Stimulated activated CD4-positive, alpha-beta T cell treated with anti-CD3 and anti-CD28 coated beads, Interleukin-1b, Interleukin-23, amount 100 ng/mL, for 24 hours (primary cell): ENCODE measurements at places on chromosomes 11 and 22.

DNA sequence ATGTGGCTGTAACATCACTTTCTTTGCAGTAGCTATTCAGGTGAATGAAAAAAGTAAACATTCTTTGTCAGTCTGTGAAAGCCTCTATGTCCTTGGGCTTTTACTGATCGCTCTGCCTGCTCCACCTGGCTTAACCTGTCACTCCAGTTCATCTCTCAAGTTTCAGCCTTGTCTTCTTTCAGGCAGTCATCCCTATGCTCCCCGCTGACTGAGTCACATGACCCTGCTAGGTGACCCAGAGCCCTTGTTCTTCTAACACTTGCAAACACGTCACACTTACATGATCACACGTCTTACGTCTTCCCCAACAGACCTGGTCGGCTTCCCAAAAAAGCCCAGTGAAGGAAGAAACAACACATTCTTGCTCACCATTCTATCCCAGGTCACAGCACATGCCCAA lies 499.3 kb upstream of the TENM4 start:
- DNase-seq, result no peak

DNA sequence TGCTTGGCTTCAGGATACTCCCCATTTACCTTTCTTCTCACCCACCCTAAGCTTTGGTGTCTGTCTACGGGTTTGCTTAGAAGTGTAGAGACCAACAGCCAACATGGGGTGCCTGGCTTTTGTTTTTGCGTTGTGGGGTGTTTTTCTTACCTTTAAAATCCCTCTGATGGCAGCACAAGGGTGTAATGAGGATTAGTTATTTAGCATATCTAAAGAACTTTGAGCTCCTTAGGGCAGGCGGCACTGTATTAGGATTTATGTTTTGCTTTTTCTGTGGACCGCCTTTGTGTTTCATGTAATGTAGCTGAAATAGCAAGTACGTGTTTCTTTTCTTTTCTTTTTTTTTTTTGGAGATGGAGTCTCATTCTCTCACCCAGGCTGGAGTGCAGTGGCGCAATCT lies 8.9 kb downstream of the AP2A2 start:
- no peak for DNase-seq

DNA sequence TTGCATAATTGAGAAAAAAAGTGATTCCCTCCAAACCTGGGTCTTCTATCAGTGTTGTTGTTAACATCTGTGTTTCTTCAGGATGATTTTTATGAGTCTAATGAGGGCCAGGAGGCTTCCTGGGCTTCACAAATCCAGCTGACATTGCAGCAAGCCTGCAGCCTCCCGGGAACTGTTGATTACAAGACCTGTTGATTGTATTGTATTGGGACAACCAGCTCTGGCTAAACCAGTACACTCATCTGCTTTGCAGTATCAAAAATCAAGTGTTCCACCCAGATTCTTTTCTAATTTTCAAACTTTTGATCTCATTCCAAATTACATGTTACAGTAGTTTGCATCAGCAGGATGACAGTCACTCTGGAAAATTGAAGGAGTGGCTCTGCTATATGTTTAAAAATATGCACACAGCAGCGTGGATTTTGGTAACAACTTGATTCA lies 16.1 kb upstream of the PRSS23 start:
- DNase-seq, result no peak

DNA sequence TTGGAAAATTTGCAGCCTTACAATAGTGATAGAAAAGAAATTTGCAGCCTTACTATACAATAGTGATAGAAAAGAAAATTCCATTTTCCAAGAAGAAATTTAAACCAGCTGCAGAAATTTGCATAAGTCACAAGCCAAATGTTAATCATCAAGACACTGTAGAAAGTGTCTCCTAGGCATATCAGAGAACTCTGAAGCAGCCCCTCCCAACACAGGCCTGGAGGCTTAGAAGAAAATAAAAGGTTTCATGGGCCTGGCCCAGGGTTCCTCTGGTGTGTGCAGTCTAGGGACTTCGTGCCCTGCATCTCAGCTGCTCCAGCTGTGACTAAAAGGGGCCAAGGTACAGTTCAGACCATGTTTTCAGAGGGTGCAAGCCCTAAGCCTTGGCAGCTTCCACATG lies 6.0 kb downstream of the OR4A16 start:
- DNase-seq, result no peak

DNA sequence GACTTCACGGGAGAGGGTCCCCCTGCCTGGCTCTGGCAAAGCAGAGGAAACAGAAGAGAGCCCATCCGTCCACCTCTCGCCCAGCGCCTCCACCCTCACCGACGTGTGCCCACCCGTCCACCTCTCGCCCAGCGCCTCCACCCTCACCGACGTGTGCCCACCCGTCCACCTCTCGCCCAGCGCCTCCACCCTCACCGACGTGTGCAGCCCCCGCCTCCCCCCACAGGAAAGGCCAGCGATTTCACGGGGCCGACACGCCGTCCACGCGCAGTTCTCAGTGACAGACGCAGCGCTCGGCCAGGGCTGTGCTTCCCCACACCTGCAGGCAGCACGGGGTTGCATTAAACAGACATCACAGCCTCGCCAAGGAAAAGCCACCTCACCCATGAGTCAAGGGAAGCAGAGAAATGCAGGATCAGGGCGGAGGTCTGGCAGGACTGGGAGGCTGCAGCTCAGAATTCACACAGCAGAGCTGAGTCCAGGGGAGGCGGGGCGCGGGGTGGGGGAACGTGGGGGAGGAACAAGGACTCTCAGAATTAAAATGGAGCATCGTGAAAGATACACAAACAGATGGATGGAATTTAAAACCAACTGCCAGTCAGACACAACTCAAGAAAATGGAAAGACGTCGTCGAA lies 377.7 kb downstream of the BRD1 start:
- DNase-seq, result no peak

- DNase-seq, result no peak
Measured at GRCh38 chr11:100756559-100756958, 69.5 kb downstream of the ARHGAP42 start.

- no peak for DNase-seq
Measured at GRCh38 chr11:31814176-31814868, 3.2 kb upstream of the PAX6 start.

GRCh38 chr11:88345949-88346348 lies 8.4 kb upstream of the CTSC start:
- no peak for DNase-seq

DNA sequence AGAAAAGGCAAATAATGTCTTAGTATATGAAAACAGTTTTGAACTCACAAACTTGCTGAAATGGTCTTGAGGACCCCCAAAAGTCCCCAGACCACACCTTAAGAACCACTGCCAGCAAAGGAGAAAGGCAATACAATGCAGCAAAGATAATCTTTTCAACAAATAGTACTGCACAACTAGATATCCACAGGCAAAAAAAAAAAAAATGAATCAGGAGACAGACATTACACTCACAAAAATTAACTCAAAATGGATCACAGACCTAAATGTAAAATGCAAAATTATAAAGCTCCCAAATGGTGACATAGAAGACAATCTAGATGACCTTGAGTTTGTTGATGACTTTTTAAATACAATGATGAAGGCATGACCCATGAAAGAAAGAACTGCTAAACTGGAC lies 8.3 kb downstream of the PICALM start:
- DNase-seq, result no peak

- no peak for DNase-seq
Measured at GRCh38 chr11:106305458-106305857, 228.0 kb downstream of the AASDHPPT start.

- DNase-seq, result no peak
Measured at GRCh38 chr11:27471589-27472397, 797 bp downstream of the LGR4 start.

GRCh38 chr11:80083531-80083951 lies 642.7 kb upstream of the TENM4 start:
- no peak for DNase-seq

- no peak for DNase-seq
Measured at GRCh38 chr11:128968916-128969315, 26.2 kb upstream of the TP53AIP1 start.

- DNase-seq, result no peak
Measured at GRCh38 chr11:116513278-116513823, 259.4 kb downstream of the BUD13 start.

- no peak for DNase-seq
Measured at GRCh38 chr11:87284306-87284705, 246.6 kb downstream of the TMEM135 start.

GRCh38 chr11:64400667-64401066 lies 41.7 kb downstream of the RPS6KA4 start:
- DNase-seq, result no peak

- DNase-seq, result no peak
Measured at GRCh38 chr11:121964591-121964990, 151.4 kb downstream of the BLID start.

GRCh38 chr11:10333490-10333889 lies 28.6 kb downstream of the ADM start:
- no peak for DNase-seq

DNA sequence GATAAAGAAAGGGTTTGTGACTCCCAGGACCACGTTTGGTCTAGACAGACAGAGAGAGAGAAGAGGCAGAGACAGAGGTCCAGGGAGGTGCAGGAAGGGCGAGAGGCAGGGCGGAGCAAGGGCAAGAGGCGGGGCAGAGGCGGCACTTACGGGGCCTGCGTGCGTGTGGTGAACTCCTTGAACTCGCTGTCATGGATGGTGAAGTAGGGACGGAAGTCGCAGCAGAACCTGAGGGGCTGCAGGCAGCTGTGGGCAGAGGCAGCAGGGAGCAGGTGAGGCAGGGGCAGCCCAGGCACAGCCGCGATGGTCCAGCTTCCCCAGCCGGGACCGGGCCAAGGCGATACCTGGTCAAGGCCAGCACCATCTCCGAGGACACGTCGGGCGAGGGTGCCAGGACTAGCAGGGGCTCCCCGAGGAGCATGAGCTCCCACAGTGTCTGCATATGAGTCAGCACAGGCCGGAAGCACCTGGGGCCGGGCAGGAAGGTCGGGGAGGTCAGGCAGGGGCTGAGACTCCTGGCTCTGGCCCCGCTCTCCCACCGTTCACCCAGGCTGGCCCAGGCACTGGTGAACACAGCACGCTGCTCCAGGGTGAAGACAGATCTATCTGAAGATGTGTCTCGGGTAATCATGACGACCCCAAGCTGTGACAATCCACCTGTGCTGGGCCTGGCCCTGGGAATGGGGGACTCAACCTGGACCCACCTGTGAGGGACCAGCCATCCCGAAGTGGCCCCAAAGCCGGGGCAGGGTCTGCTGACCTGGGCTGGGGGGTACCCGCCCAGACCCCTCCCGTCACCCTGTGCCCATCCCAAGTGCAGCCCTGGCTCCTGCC lies 7.2 kb upstream of the PLXNB2 start:
- DNase-seq, result peak; percentile 63

DNA sequence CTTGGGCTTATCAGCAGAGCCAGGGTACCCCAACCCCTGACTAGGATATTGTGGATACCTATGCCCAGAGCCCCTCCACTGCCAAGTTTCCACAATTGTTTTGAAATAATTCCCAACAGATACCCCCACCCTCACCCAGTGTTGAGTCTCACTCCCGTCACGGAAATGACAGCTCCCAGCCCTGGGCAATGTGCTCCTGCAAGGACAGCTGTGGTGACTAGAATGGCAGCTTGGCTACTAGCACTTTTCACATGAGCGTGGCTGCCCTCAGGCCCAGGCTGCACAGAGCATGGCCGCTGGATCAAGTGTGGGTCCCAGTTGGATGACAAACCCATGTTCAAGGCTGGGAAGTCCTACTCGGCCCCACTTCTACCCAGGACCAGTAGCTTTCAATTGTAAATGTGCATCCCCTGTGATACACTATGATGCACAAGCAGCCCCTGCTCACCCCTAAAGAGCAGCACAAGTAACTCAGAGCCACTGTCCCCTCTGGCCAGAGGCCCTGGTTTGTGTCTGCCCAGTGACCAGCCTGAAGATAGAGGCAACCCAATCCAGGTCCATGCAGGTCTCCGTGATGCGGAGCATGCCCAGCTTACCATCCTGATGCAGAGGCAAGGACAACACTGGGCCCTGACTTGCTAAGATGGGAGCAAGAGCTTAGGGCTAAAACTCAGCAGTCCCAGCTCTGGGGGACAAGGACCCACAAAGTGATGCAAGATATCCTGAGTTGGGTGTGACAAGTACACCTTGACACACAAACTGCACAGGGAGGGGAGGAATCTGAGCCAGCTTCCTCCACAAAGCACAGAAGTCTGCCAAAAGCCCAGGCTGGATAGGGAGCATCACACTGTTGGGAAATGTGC lies 13.2 kb downstream of the KCNQ1OT1 start:
- no peak for DNase-seq

DNA sequence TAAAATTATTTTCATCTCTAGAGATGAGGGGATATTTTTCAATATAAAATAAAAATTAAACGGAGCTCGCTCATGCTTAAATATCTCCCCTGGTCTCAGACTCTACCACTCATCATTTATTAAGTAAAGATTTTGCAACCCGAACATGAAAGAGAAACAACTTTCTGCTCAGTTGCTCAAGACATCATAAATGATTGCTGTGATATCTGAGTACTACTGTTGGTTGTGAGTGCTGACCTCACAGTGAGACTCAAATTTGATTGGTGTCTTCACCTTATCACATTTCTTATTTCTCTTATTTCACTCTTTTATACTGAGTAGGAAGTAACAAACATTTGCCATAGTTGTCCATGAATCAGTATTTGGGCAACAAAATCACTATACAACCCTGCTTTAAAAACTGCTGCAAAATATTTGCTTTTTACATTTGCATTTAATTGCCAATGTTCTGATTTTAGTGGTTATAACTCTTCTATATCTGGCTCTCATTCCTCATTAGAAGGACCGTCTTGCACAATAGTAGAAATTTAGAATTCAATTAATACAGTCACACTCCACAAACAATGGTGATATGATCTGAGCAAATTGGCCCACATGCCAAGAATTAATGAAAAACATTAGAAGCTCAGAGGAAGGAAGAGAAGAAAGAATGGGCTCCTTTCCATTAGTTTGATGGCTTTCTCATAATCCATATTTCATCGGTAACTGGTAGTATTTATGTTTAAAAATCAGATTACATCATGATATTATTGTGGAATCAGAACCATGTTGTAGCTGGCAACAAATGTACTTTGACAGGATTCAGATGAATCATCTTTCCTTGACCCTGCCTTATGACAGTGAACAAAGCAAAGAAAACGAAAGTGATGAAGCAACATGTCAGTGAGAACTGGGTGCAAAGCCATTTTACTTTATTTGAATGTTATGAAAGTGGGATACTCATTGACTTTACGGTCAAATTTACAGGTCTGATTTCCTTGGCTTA lies 973.6 kb upstream of the TENM4 start:
- DNase-seq, result no peak

GRCh38 chr22:38202437-38203089 lies 769 bp downstream of the MAFF start:
- no peak for DNase-seq

DNA sequence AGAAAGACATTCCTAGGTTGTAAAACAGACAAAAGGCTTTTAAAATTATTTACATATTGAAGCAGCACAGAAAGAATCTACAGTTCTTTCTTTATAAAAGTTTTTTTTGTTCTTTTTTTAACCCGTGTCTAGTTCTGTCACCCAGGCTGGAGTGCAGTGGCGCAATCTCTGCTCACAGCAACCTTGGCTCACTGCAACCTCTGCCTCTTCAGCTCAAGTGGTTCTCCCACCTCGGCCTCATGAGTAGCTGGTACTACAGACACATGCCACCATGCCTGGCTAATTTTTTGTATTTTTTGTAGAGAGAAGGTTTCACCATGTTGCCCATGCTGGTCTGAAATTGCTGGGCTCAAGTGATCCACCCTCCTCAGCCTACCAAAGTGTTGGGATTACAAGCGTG lies 3.8 kb upstream of the INCENP start:
- DNase-seq, result no peak
